ENCODE measurements at places on chromosomes 6 and 20.

GRCh38 chr6:5082487-5083306 is 2.4 kb upstream of the PPP1R3G start:
- DNase-seq = no peak

GRCh38 chr6:32432050-32432450 is 7.6 kb upstream of the HLA-DRA start:
- no peak for DNase-seq

GRCh38 chr6:31086788-31087440 is 25.5 kb downstream of the C6orf15 start:
- no peak for DNase-seq

DNA sequence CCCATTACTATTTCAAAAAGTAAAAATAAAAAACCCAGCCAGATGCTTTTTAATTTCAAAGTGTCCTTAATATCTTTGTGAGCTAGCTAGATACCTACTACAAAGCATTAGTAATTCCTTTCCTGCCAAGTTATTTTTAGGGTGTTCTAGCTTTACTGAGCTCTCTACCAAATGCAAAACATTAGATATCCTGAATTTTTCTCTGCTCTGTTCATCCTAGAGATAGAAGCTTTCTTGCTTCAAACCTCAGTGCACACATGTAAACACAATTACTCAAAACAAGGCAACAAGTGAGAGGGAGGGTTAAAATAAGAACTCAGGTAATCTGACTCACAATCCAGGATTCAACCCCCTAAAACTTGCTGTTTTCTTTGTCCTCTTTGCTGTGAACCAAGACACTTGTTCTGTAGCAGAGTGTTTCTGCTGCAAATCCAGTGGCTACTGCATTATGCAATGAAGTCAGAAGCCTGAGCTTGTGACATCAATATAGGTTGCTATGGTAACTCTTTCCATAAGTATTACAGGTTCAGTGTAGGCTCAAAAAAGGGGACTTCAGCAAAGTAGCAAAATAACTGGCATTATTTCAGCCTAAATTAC is 72.6 kb upstream of the STXBP5 start:
- no peak for DNase-seq

GRCh38 chr6:44672841-44673240 is 285.3 kb downstream of the CDC5L start:
- no peak for DNase-seq

DNA sequence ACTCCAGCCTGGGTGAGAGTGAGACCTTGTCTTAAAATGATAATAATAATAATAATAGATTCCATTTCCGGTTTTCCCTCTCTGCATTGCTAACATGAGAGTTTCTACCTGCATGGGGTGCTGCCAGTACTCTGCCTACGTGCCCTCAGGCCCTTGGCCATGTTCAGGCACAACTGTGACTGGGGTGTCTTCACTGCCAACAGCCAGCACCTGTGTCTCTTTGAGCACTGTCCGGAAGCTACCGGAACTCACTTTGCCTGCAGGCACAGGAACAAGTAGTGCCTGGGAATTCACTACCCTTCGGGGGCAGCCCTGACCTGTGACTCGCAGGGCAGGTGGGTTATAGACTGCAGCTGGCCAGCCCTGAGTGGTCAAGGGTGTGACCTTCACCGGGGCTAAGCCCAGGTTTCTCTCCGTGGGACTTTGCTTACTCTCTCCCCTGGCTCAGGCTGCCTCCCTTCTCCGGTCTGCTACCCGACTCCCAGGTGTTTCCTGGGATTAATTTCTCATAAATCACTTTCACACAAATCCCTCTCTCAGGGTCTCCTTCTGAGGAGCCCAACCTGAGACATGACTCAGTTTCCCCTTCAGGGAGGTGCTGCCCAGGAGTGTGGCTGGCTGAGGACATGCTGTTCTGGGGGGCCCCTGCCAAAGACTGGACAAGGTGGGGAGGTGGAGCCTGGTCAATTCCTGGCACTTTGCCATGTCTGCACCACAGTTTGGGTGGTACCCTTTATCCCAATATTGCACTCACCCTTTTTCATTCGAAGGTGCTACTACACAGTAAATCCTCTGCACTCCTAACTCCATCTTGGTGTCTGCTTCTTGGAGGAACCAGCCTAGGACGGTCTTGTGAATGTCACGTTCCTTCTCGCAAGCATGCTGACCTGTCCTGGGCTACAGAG is 79.5 kb upstream of the RALGAPA2 start:
- no peak for DNase-seq

DNA sequence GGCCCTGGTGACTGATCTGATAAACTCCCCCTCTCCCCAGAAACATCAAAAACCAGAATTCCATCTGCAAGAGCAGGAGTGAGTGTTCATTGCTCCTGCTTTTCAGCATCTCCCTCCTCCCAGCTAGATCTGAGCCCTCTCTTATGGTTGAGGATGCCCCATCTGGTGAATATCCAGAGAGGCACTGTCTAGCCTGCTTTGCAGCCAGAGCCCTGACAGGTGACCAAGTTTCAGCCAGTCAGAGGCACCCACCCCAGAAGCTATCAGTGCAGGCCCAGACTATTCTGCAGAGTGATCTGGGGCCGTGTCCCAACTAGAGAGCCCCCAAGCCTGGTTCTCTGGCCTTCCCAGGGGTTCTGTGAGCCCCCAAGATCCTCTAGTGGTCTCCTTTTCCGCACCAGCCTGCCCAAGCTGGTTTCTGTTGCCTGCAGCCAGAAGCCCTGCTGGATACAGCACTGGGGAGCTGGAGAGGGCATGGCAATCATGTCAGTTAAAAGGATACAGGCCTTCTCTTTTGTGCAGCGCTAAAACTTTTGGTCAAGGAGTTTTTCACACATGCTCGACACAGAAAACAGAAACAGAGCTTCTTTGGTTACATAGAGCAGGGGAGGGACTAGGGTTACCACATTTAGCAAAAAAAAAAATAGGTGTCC is 6.6 kb upstream of the BMP7 start:
- no peak for DNase-seq

DNA sequence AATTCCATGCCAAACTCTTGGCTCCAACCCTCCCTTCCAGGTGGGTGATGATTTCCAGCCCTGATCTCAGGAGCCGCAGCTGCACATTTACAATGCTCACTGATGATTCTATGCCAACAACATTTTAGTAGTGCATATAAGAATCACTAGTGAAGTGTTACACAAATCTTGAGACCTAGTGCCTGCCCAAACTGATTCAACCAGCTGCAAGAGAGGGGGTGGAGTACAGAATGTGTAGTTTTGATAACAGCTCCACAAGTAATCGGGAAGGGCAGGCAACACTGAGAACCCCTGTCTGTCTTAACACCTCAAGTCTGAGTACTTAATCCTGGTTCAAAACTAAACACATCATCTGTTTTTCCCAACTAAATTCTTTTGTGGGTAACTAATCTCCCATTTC is 91.7 kb downstream of the PRDM1 start:
- DNase-seq = no peak

- no peak for DNase-seq
Observed at GRCh38 chr6:117829594-117830319, 77.3 kb upstream of the SLC35F1 start.

GRCh38 chr6:130755368-130756034 is 71.7 kb upstream of the SMLR1 start:
- DNase-seq = no peak

GRCh38 chr6:5905431-5906339 is 101.0 kb downstream of the NRN1 start:
- peak; percentile 53 for DNase-seq

GRCh38 chr6:56819604-56820003 is 135.3 kb upstream of the BEND6 start:
- DNase-seq = no peak

DNA sequence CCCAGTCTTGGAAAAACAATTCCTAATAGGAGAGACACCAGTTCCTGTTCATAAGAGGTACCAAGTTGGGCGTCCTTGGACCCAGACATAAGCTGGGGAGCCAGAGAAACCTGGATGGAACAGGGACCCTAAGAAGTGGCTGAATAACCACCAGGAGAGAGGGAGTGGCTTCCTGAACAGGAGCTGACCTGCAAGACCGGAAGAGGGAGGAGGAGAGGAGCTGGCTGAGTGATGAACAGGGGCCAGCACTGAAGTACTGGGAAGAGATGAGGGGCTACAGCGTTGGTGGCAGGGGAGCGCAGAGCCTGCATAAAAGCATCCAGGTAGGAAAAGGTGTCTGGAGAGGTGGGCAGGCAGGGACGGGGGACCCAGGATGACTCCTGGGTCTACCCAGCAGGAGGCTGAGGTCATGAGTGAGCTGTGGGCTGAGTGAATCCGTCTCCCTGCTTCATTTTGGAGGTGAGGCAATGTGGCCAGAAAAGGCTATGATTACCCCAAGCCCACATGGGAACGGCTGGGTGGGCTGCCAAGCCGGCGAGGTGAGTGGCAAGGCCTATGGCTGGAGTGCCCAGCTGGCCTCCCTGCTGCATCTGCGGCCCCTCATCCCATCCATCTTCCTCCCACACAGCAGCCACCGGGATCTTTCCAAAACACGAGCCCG is 34.4 kb upstream of the ZFAND3 start:
- DNase-seq = no peak

DNA sequence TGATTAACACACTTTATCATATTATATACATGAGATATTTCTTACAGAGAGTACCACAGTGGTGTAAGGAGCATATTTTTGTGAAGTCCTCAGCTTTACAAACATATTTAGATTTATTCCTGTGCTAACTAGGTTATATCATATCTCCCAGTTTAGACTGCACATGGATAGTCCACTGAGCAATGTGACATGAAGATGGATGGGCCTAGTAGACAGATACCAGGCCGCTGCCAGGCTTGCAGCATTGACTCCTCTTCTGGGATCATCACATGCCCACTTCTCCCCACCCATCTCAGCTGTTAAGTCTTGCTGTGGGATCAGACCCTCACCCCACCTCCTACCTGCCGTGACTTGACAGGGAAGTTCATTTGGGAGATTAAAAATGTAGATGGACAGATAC is 95.8 kb downstream of the SLX4IP start:
- no peak for DNase-seq

DNA sequence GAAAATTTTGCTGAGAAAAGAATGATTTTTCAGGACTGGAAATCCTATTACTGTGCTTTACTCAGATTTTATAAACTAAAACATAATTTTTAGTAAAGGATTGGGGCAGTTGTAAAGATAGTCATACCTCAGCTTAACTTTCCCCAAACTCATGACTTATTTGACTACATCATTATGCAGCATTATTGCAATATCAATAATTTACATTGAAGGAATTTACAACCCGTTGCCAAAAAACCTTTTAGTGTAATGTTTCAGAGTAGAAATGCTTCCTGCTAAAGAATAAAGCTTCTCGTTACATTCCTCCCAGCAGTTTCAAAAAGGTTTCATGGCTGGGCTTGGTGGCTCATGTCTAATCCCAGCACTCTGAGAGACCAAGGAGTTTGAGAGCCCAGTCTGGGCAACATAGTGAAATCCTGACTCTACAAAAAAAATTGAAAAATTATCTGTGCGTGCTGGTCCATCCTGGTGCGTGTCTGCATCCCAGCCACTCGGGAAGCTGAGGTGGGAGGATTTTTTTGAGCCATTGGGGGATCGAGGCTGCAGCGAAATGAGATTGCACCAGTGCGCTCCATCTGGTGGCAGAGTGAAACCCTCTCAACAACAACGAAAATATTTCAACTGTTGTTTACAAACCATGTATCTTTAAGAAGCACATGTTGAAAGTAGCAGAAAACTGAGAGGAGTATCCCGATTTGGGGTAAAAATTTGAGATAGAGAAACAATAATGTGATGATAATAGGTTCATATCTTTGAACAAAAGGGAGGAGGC is 4.4 kb downstream of the AMD1 start:
- no peak for DNase-seq

GRCh38 chr6:104639668-104640067 is 220.1 kb downstream of the HACE1 start:
- no peak for DNase-seq

DNA sequence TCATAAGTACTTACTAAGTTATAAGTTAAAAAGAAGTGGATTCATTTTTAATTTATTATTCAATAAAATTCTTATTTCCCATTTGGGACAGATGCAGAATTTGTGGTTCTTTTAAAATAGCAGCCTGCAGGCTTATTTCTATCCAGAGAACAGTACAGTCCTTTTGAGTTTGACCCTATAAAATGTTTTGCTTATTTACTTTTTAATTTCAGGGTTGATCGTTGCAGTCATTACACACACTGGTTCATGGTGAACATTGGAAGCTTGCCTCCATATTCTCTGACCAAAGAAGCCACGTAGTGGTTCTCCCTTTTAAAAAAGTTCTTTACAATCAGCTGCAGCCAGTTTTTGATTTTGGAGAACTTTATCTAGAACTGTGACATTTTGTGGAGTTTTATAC is 122.9 kb upstream of the PDE7B start:
- no peak for DNase-seq

Measured in ascending aorta (tissue), 2 donors.